ENCODE measurements at places on chromosomes 4 and X.
A peak's percentile ranks its signal among the peaks of the same experiment; 100 is the strongest.

- DNase-seq, result no peak
These were observed 19.9 kb downstream of the AWAT2 start for GRCh38 chrX:70029863-70030262.

- no peak for DNase-seq
These were observed 1.9 kb upstream of the MTTP start for GRCh38 chr4:99572527-99573240.

GRCh38 chr4:4719436-4719835, 140.0 kb upstream of the MSX1 start:
- no peak for DNase-seq

- DNase-seq, result peak; percentile 74
These were observed 86.3 kb downstream of the EGF start for GRCh38 chr4:109998867-109999584.

GRCh38 chr4:23097251-23097650, 404.5 kb downstream of the GBA3 start:
- no peak for DNase-seq

- DNase-seq, result peak; percentile 6
These were observed 47.7 kb downstream of the EVC start for GRCh38 chr4:5758741-5759140.

- no peak for DNase-seq
These were observed 253.7 kb downstream of the GRXCR1 start for GRCh38 chr4:43146198-43146597.

GRCh38 chr4:661881-662761, 12.0 kb downstream of the ATP5ME start:
- no peak for DNase-seq

DNA sequence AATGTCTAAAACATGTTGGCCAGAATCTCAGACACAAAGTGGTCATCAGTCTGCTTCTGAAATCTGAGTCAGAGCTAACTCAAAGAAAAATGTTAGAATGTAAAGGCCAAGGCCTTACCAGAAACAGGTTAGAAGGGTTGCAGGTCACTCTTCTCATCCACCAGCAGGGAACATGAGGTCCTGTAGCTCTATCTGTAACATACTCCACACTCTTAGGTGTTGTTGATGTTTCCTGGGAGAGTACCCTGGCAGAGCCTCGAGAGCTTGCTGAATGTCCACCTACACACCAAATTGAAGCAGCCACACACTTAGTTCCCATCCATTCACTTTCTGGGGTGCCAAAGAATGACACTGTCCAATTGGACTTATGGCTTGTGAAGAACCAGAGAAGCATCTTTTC, 76.6 kb upstream of the INPP4B start:
- no peak for DNase-seq

Measured in CD4-positive, alpha-beta T cell treated with Interleukin-15 for 4 hours (primary cell).